H4 (cell line): ENCODE measurements at places on chromosomes 1 and 21.

DNA sequence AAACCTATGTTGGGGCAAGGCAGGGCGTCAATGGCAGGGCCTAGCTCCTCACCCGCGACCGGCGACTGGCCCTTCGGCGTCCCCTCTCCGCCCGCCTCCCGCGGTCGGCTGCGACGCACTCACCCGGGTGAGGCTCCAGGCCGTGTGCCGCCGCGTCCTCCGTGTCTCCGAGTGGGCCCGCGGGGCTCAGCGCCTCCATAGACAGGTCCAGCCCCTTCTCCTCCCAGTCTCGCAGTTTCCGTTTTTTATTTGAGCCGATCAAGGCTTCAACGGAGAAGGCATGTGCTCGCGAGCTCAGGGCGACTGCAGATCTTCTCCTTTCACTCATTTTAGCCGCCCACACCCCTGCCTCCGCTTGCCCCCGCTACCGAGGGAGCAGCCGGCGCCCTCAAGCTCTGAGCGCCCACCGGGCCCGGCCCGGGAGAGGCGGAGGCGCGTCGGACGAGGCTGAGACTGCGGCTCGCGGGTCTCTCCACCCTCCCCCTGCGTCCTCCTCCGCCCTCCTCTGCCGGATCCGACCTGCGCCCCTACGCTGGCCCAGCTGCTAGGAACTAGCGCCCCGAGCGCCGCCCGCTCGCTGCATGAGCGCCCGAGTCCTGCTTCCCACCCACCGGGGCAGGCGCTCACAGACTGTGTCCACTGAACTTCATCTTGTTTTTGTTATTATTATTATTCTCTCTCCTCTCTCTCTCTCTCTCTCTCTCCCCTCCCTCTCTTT is 516 bp downstream of the TBX15 start:
- DNase-seq = no peak

DNA sequence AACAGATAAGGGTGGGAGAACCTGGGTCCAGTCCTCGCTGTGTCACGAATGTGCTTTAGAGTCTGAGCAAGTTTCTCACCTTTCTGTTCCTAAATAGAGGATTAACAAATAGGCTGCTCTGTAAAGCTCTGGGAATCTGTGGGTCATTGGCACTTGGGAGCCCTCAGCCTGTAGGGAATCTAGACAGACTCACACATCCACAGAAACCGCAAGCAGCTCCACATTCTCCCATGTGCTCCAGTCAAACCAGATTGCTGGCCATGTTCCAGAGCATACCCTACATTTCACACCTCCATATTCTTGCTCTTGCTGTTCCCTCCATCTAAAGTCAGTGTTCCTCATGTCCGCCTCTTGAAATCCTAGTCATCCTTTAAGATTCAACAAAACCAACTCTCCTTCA is 7.8 kb upstream of the AHCYL1 start:
- no peak for DNase-seq

DNA sequence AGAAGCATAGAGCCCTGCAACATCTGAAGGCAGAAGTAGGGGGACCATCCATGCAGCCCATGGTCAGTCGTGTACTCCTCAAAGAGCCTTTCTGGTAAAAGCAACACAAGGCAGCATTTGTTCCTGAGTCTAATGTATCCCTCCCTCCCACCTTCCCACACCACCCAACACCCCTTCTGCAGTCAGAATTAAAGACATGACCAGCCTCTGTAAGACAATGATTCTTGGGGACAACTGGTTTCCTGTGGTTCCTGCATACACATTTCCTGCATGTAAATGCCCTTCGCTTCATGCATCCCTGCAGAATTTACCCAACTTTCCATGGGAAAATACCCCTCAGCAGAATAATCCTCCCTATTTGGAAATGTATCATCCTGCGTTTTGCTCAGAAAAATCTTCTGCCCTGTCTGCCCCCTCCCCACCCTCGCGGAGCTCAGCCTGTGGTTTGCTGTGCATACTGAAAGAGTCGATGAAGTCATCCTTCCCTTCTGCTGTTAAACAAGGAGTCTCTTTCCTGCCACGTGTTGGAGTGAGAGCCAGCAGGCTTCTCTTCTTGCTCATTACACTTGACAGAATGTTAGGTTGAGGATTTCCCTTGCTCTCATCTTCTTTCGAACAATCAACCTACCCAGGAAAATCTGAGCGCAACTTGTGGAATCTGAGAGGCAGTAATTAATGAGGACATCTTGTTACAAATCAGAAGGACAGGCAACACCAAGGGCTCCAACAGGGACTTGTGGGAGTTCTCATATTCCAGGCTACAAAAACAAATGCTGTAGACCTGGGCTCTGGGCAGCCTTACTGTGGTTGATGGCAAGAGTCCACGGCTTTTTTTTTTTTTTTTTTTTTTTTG is 4.7 kb downstream of the TNN start:
- DNase-seq = peak; percentile 80

DNA sequence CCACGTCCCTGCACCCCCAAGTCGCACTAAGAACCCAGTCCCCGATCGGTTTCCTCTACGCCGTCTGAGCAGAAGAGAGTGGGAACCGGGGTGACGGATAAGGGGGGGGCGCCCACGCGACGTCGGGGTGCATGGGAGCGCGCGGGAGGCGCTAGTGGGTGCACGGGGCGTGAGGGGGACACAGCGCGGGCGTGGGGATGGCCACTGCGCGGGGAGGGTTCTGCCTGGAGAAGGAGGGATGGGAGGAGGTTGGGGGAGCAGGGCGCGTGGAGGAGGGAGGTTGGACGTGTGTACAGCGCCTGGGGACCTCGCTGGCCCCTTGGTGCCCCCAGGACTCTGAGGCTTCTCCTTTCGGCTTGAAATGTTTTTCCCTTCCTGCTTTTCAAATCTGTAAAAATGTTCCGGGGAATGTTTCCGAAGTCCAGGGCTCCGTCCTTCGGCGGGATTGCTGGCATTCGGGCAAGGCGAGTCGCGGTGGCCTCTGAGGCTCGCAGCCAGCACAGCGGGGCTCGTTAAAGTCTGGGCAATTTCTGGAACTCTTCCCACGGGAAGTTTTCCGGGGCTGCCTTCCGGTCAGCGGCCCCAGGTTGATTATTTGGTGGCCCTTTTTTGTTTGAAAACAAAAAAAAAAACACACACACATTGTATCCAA is 13.1 kb downstream of the RNF220 start:
- DNase-seq = no peak

DNA sequence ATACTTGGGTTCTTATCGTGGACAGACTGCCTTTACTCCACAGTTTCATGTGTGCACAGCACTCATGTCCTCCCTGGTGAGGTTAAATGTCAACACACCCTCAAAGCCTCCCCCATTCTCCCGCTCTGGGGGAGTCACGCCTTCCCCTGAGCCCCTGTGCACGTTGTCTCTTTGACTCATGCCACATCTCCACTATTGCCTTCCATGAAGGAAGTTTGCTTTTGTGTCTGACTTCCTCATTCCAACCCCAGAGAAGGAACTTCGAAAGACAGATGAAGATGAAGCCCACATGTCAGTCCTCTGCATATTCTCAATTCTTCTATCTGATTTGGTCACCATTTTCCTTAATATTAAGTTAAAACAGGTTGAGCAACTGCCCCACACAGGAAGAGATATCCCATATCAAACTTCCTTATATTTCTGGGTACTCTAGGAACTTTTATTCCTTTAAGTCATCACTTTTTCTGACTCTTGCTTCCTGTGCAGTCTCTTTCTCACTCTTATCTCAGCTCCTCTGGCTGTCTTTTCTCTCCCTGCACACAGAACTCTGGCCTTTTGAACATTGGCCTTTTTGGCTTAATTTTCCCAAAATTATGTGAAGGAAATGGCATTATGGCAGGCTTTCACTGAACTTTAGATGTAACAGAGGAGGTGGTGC is 41.5 kb downstream of the C4BPA start:
- DNase-seq = no peak

DNA sequence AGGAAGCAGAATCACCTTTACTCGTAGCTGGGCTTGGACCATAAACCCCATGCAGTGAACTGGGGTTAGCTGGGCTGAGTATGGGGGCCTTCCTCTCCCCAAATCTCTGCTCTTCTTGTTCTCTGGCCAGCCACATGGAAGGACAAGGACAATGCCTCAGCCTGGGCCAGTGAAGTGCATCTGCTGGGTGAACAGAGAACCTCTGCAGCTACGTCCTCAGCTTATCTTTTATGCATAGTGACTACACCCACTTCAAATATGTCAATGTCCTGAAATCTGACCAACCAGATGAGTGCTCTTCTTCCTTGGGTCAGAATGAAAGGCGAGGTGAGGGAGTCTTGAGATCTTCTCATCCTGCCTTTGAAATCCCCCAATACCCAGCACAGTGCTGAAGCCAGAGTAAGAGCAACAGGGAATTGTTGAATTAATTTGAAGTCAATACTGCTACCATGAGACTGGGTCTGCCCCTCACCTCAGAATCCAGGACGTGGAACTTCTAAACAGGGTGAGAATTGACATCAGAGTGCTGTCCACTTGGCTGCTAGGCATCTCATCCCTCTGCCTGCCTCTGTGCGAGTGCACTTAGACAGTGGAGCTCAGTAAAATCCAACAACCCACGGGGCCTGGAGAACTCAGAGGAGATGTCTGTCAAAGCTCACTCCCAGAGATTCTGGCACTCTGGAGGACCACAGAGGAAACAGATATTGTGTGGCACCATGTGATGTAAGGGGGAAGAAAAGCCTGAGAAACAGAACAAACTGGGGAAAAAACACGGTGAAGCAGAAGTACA is 99.0 kb downstream of the IER5 start:
- no peak for DNase-seq

DNA sequence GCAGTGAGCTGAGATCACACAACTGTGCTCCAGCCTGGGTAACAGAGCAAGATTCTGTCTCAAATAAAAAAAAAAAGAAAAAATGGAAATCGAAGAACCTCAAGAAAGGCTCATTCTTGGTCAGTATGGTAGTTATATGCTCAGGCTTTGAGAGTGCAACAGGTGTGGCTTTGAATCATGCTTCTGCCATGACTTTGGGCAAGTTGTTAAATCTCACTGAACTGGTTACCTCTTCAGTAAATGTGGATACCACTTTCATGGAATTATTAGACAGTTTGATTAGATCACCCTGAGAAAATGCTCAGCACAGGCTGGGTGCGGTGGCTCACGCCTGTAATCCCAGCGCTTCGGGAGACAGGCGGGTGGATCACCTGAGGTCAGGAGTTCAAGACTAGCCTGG is 12.8 kb downstream of the TRNAU1AP start:
- no peak for DNase-seq

GRCh38 chr1:9867408-9868243 is 42.4 kb downstream of the CTNNBIP1 start:
- peak; percentile 58 for DNase-seq

- no peak for DNase-seq
Measured at GRCh38 chr1:93702828-93703183, 21.2 kb upstream of the BCAR3 start.

- peak; percentile 55 for DNase-seq
Measured at GRCh38 chr21:42818328-42818749, 61.0 kb downstream of the WDR4 start.

DNA sequence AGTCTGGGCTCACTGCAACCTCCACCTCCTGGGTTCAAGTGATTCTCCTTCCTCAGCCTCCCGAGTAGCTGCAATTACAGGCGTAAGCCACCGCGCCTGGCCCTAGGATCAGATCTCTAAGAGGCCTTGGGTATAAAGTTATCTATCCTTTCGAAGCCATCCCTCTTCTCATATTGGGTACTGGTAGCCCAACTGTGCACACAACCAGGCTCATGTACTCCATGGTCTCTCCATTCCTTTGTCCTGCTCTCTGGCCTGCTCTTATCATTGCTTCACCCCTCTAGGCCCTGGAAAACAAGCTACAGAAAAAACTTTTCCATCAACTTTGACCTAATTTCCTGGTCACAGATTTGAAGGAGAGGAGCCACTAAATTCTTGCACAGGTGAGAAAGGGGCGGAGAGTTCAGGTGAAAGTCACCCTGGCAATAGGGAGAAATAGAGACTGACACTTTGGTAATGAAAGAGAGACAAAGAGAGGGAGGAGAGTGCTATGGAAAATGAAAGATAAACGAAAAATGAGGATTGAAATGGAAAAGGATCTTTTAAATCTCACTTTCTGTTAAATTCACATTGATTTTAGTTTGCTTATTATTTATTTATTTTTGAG is 6.0 kb downstream of the TXNIP start:
- DNase-seq = no peak

DNA sequence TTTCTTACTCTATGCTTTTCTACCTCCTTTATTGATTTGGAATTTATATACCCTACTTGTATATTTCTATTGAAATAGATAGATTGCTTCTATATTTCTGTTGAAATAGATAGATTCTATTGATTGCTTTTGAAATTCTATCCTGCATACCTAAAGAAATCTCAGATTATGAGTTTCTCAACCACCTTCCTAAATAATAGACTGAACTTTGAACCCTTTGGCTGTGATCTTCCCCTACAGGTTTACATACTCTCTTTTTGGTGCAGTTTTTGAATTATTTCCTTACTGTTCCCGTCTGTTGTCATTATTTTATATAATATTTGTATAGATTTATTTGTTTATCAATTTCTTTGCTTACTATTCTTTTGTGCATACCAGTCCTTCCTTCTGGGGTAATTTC is 20.4 kb upstream of the CSF3R start:
- no peak for DNase-seq

GRCh38 chr1:154972517-154973343 is 1.8 kb upstream of the CKS1B start:
- DNase-seq = peak; percentile 98

DNA sequence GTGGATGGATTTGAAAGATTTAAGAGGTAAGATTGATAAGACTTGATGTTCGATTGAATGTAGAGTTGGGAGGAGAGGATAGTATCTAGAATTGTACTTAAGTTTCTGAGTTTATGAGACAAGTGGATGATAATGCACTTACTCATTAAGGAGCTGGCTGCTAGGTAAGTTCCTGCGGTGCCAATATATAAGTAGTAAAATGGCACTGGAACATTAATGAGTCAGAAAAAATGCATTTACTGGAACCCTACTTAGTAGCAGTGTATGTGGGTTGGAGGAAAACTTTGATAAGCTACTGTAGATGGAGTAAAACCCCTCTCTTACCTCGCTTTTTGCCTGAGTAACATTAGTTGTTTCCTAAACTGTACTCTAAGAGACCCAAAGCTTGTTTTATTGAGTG is 68.2 kb downstream of the ZFYVE9 start:
- no peak for DNase-seq

GRCh38 chr1:93565496-93566206 is 116.0 kb downstream of the BCAR3 start:
- DNase-seq = no peak

DNA sequence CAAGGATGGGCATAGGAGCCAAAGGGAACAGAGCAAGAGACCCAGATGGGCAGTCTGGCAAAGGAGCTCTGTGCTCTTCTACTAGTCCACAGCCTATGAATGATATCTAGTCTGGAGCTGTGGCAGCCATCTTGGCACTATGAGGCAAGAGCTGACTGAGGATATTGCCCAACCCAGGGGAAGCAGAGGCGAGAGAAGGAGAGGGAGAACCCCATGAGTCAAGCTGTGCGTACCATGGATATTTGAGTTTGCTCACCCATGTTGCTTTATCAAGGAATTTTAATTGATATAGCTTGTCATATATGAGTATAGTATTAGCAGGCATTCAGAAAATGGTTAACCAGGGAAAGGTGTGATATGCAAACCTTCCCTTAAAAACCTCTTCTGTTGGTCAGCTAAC is 420.9 kb downstream of the PRDM2 start:
- no peak for DNase-seq
